ENCODE measurements at places on chromosomes 16 and 17. TPM values are rescaled to one million over a fixed set of nuclear protein-coding genes. Genes with fewer than 3 reads are reported as not detected.

Gene HOXB1
- polyA plus RNA-seq, result 0.32 TPM

Gene TBC1D3C
- polyA plus RNA-seq, result 11.0 TPM

Gene HOXB5
- polyA plus RNA-seq, result 108 TPM

Gene TEX14
- 0.89 TPM for polyA plus RNA-seq

Gene KRT20
- not detected for polyA plus RNA-seq

Gene TMC5
- 0.38 TPM for polyA plus RNA-seq

Gene SPATA32
- not detected for polyA plus RNA-seq

Measured in spinal cord (tissue), 10 donors.